ENCODE measurements at places on chromosomes 12 and 14.

DNA sequence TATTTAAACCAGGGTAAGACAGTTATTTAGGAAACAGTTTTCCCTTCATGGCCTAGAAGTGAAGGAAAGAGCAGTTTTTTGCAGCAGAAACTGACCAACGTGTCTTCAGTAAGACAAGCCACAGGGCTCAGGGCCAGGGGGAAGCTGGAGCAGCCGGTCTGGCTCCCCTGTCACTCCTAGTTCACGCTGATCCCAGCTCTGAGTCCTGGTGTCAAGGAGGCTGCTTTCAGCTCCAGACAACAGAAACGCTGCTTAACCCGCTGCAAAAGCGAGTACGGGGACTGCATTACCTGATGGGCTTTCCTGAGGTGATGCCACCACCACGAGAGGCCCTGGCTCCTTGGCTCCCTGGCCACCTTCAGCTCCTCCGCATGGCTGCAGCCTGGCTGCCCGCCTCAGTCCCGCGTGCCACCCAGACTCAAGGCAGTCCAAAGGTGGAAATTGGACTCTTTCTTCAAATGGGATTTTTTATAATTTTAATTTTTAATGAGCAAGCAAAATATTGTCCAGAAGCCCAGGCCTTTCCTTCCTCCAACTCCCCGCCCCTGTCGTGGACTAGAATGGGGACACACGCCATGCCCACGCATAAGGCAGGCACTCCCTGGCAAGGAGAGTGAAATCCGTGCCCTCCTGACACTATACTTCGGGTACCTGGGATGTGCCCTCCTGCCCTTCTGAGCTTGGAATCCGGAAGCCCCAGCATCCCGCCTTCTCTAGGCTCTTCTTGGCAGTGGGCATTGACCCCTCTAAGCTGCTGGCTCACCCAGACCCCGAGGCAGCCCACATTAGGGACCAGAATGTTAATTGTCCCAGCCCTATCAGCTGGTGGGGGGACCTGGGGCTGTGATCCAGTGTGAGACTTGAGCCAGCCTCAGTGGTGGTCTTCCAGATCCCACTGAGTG is 85.0 kb downstream of the PAPOLA start:
- DNase-seq: no peak

GRCh38 chr12:116601933-116602810 is 43.0 kb downstream of the MAP1LC3B2 start:
- no peak for DNase-seq

- no peak for DNase-seq
Measured at GRCh38 chr14:77140359-77141213, 1.0 kb downstream of the ZDHHC22 start.

DNA sequence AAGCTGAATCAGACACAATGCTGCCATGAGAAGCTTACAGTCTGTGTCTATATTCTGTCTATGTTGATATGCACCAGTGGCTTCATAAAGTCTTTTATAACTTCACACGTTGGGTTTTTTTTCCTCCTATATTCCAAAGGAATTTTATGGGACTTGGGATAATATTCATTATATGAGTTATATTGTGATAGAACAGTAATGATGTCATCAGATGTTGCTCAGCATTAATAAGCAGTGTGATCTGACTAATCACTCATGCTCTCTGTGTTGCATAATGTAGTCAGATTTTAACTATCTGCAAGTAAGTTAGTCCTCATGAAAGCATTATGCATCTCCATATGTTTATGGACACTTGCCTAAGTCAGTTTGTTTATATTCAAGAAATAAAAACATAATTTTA is 159.6 kb downstream of the PLCZ1 start:
- no peak for DNase-seq

GRCh38 chr12:127238107-127238506 is 1028.9 kb upstream of the TMEM132C start:
- no peak for DNase-seq

DNA sequence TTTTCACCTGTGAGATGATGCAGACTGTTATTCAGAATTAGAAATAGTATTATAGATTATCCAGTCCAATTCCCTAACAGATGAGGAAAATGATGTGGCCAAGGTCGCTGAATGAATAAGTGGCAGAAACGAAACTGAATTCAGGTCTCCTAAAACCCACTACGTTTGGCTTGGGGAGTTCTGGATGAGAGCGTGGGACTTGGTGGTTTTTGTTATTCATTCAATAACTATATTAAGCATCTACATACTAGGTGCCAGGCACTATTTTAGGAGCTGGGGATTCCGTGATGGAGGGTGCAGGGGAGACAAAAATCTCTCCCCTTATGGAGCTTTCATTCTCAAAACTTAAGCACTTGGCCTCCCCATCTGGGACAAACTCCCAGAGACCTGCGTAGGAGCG is 813 bp upstream of the CCDC184 start:
- no peak for DNase-seq

DNA sequence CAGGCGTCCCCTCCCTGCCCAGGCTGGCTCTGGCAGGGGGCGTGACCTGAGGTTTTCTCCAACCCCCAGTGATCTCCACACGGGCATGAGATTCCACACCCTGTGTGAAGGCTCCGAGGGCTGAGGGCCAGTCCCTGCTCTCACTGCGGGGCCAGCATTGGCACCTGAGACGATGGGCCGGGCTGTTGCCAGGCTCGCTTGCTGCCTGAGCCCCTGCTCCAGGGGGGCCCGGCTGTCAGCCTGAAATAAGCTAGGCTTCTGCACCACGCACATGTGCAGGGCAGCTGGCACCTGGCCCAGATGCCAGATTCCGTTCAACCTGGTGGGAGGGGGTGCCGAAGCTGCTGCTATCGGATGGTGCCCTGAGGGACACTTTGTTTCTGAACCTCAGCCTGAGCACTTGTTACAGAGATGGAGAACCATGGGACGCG is 196.5 kb upstream of the PRMT8 start:
- no peak for DNase-seq

DNA sequence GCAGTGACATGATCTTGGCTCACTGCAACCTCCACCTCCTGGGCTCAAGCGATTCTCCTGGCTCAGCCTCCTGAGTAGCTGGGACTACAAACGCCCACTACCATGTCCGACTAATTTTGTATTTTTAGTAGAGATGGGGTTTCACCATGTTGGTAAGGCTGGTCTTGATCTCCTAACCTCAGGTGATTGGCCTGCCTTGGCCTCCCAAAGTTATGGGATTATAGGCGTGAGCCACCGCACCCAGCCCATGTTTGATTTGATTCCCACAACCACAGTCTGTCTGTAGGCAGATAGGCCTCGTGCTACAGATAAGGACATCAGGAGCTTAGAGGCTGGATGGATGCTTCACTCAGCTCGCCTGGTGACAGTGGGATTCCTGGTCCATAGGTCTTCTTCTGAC is 23.0 kb downstream of the EML1 start:
- no peak for DNase-seq

GRCh38 chr12:113071135-113072112 is 14.9 kb downstream of the DTX1 start:
- DNase-seq: no peak

DNA sequence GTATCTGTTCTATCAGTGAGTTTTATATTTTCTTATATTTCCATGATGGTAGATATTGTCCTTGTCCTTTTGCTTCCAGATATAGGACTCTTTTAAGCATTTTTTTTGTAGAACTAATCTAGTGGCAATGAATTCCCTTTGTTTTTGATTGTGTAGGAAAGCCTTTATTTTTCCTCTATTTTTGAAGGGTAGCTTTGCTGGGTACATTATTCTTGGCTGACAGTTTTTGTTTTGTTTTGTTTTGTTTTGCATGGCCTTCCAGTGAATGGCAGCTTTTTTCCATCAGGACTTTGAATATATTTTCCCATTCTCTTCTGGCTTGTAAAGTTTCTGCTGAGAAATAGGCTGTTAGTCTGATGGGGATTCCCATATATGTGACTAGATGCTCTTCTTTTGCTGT is 70.2 kb upstream of the MUCL1 start:
- DNase-seq: no peak

DNA sequence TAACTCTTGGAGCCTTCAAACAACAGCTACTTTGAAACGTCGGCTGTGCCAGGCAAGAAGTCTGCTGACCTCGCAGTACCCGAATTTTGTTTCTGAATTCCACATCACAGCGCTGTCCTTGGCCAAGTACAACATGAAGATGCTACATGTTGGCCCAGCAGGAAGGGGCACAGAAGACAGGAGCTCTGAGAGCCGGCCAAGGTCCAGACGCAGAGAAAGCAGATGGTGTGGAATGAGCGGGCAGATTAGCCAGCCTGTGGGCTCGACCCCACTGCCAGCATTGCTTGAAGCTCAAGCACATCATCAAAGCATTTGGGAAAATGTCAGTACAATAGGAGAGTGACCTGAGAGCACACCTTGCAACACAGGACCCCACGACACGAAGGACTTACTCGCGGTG is 64.5 kb downstream of the FZD10 start:
- DNase-seq: no peak

- DNase-seq: no peak
Measured at GRCh38 chr14:76227450-76228050, 75.8 kb downstream of the GPATCH2L start.

DNA sequence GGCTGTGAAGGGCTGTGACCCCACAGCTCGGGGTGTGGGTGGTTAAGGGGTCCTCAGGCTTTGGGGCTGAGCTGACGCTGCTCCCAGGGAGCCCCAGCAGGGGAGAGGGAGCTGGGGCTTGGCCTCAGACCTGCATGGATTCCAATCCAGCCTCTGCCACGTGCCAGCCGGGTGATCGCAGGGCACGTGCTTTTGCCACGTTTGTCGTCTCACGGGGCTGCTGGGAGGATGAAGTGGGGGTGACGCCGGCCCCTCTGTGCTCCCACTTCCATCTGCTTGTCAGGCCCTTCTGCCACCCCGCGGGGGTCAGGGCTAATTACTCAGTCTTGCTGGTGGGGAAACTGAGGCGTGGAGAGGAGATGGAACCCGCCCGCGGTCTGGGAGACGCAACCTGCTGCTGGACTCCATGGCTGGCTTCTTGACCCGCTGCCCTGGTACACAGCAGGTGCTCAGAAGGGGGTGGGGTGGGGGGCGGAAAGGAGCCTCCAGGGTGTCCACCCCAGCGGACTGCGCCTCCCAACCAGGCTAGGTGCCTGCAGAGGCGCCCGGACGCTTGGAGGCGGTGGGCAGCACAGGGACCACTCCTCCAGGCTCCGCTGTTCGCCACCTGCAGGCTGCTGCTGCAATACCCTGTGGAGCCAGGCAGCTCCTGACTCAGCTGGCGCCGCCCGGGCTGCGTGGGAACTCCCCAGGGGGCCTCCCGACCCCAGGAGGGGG is 36.4 kb upstream of the PRIMA1 start:
- DNase-seq: no peak

DNA sequence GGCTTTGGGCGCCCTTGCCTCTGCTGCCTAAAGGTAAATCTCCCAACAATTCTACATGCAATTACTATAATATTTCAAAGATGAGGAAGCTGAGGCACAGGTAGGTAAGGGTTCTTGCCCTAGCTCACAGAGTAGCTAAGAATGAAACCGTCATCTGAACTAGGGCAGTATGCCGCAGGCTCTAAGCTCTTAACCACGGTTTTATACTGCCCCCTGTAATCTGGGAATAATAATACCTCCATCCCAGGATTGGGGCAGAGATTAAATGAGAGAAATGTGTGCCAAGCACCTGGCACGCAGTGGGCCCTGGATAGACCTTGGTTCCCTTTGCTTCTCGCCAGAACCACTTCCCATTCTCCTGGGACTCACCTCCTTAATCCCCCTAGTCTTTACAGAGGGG is 1.5 kb upstream of the HRK start:
- DNase-seq: no peak

- DNase-seq: no peak
Measured at GRCh38 chr12:85688837-85689236, 147.4 kb downstream of the RASSF9 start.

DNA sequence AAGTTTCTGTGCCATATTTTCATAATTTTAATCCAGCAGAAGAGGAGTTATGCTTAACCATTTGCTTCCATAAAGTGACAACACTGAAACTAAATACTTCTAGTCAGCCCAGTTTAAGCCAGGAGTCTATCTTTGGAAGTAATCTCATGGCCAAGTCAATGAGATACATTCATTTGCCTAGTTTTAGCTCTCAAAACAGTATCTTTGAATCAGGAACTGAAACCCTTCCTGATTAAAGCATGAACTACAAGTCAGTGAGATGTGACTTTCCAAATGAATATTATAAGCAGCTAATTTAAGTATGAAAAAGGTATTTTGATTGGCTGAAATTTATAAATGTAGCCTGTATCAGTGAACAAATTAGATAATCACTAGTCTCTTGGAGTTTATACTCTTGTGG is 491.5 kb downstream of the SLC6A15 start:
- no peak for DNase-seq

DNA sequence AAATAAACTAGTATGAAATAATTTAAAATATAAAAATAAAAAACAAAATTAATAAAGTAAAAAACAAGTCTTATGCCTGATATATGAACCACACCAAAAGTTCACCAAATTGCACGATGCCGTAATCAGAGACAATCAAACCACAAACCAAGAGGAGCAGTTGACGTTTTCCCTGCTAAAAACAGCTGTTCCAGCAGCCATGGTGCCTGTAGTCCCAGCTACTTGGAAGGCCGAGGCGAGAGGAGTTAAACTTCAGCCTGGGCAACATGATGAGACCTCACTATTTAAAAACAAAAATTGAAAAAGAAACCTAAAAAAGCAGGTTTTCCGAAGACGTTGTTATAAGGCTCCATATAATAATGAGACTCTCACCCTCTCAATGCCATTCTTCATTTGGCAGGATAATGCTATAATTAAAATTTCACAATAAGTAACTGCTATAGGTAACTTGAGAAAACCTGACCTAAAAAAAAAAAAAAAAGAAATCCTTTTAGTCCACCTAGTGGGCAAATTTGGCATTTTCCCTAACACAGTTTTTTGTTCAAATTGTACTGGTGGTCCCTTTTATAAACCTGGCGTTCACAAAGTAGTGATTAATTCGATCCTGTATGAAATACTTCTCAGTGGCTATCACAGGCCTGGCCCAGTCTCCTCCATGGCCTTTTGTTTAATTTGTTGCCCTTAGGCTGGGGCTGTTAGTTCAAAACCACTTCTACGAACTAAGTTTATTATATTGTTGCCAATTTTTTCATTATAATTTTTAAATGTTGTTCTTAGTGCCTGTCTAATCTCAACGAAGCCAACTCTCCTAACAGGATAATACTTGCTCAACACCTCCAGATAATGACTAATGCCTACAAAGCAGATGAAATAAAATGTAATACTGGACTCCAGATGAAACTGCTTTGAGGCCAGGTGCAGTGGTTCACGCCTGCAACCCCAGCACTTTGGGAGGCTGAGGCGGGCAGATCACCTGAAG is 62.1 kb downstream of the TNFAIP2 start:
- DNase-seq: no peak

DNA sequence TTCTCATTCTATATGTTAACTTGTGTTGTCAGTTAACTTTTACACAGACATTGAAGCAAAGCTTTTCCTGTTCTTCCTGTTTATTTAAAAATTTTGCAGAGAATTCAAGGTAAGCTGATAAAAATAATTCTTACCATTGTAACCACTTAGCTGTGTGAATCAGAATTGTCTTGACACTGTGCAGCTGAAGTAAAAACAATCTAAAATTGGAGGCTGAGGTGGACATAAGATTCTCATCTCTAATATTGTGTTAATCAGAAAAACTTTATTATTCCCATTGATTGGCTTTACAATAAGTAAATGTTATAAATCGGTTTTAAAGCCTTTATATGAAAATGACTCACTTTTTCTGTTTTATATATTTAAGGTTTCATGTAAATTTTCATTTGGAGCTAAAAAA is 240.3 kb upstream of the PLEKHG7 start:
- DNase-seq: no peak
